ENCODE measurements at places on chromosomes 16 and 17. TPM values are rescaled to one million over a fixed set of nuclear protein-coding genes. Genes with fewer than 3 reads are reported as not detected.

TBX2 gene
- not detected for total RNA-seq

KRT13 gene
- total RNA-seq: not detected

EVPLL gene
- total RNA-seq: not detected

LIMD2 gene
- total RNA-seq: 69.0 TPM

MMD gene
- 9.3 TPM for total RNA-seq

KRT39 gene
- total RNA-seq: not detected

CDC42EP4 gene
- 18.8 TPM for total RNA-seq

GRB7 gene
- total RNA-seq: not detected

CDH3 gene
- not detected for total RNA-seq

HOXB6 gene
- total RNA-seq: 27.4 TPM

HAS3 gene
- total RNA-seq: 1.8 TPM
